ENCODE measurements at places on chromosomes 5 and 9.

GRCh38 chr5:134545070-134545868 is 19.8 kb downstream of the JADE2 start:
- no peak for DNase-seq

GRCh38 chr5:32172923-32173266 is 1.2 kb downstream of the GOLPH3 start:
- DNase-seq = no peak

- no peak for DNase-seq
Observed at GRCh38 chr5:68303038-68303738, 87.6 kb downstream of the PIK3R1 start.

GRCh38 chr9:122988920-122989621 is 44.4 kb upstream of the GPR21 start:
- no peak for DNase-seq

DNA sequence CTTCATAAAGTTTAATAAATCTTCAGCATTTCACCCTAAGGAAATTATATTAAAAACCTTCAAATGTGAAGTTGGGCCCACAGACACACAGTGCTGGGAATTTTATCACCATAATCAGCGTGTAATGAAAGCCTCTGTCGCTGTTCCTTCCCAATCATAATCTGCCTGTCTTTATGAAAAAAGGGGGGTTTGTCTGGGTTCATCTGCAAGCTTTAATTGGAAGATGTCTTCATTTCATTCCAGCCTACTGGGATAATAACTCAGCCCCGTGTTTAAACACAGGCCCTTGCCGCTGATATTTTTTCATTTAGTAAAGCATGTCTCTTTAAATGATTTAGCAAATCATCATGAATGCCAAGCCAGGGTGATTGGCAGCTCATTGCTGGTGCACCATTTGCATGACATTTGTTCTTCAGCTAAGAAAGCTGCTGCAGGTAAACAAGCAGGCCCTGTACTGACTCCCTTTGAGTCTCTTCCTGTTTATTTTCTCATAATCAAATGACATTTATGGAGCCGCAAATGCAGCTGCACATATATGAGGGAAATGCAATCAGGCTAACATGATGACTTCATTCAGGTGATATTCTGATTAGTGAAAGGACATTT is 362.9 kb upstream of the TLE4 start:
- DNase-seq = no peak

- no peak for DNase-seq
Observed at GRCh38 chr5:44885903-44886302, 77.2 kb downstream of the MRPS30 start.

DNA sequence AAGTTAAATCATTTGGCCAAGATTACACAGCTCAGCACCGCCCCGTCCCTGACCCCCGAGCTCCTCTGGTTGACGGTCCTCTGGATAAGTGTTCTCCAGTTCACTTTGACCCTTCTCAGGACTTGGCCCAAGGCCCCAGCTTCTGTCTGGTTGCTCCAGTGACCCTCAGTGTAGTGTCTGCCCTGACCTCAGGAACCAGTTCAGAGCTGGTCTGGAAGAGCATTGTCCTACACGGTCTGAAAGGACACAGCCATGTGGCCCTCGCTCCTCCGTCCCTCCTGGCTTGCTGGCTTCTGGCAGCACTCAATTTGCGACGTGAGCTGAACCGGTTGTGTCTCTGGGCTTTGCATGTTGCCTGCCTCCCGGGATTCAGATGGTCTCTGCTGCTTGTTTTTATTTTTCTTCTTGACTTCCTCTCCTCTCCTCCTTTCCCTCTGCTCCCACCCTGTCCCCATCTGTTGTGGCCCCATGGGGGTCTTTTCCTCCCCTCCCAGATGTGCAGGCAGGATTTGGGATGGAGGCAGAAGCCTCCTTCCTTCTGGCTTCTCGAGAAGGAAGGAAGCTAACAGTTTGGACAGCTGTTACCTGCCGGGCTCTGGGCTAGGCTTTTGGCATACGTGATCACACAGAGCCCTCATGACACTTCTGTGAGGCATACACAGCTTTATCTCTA is 72.0 kb downstream of the PPARGC1B start:
- DNase-seq = no peak

DNA sequence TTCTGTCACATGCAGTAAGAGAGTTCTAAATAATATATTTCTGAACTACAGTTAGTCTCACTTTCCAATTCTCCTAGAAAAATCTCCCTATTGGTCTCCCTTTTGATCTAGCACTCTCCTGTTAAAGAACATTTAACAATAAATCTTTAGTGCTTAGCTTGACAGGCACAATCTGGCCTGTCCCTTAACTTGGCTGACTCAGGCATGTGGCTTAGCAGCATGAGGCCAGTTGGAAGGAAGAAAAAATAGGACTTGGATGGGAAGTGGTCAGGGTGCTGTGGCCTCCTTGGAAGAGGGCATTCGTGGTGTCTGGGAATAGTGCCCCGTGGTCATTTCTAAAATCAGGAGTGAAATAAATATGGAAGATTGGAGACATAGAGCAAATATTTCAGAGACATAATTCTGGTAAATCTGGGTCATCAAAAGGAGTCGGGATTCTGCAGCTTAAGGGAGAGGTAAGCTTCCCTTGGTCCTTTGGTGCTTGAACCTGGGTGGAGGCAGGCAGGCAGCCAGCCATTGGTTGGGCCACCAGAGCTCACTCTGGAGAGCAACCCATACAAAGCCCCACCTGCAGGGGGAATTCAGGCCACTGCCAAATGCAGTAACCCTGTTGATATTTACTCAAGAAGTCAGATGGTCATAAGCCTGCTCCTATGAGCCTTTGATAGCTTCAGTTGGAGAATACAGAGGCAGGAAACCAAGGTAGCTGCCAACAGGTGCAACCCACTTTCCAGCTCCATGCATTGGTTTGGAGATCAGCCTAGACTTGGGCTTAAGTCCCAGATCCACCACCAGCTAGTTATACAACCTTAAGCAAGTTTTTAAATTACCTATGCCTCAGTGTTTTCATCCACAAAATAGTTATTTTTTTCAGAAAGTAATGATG is 28.8 kb upstream of the TLE4 start:
- DNase-seq = no peak

- DNase-seq = no peak
Observed at GRCh38 chr9:81052846-81053245, 636.5 kb downstream of the TLE1 start.

DNA sequence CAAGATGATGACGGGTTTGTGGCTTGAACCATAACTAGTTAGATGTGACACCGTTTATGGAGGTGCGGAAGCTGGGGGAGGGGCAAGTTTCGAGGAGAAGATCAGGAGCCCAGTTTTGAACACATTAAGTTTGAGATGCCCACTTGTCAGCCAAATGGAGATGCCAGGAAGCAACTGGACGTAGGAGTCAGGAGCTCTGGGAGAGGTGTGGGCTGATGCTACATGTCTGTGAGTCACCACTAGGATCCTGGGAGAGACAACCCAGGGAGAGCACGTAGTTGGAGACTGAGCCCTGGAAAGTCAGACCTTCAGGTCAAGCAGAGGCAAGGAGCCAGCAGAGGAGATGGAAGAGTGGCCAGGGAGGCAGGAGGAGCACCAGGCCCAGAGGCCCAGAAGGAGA is 48.8 kb upstream of the SLC25A51 start:
- DNase-seq = no peak

- no peak for DNase-seq
Observed at GRCh38 chr5:13536933-13537332, 407.6 kb downstream of the DNAH5 start.

GRCh38 chr5:10485142-10485795 is 43.6 kb downstream of the ROPN1L start:
- no peak for DNase-seq

DNA sequence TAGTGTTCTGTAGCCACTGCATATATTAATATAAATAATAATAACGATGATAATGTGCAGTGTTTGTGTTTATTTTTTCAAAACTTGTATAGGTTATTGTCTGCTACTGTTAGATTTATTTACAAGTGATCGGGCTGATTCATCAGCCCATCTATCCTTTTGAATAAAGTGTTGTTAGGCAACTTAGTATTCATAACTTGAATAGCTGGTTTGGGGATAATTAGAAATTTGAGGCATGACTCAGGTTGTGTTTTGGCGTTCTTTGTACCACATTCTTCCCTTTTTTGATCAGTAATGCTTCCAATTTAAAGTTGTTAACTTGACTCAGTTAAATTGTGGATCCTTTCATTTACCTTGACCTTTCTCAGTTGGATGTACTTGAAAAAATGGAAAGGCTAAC is 69.7 kb downstream of the FOCAD start:
- no peak for DNase-seq

GRCh38 chr9:130217838-130218237 is 45.6 kb downstream of the NCS1 start:
- no peak for DNase-seq

GRCh38 chr5:3584724-3585531 is 10.7 kb upstream of the IRX1 start:
- DNase-seq = no peak

DNA sequence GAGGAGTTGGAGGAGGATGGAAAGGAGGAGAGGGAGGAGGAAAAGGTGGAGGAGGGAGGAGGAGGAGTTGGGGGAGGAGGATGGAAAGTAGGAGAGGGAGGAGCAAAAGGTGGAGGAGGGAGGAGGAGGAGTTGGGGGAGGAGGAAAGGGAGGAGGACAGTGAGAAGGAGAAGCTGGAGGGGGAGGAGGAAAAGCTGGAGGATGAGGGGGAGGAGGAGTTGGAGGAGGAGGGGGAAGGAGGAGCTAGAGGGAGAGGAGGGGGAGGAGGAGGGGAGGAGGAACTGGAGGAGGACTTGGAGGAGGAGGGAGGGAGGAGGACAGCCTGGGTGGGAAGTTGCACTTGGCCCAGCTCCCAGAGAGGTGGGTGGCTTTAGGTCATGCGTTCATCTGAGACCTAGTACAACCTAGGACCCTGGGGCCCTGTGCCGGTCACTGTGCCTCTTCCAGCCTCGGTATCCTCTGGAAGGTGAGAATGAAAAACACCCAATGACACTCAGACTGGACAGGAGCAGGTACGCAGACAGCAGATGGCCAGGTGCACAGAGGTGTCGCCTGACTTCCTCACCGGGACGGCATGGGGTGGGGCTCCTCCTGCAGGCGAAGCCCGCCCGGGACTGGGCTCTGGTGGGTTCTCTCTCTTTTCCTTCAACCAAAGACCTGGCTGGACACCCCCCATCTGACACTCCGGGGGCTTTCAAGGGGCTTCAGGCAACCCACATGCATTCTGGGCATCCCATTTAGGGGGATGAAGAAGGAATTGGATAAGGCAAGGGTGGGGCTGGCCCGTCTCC is 12.2 kb upstream of the SLC2A6 start:
- no peak for DNase-seq

GRCh38 chr5:80041527-80041926 is 6.4 kb downstream of the THBS4 start:
- no peak for DNase-seq

DNA sequence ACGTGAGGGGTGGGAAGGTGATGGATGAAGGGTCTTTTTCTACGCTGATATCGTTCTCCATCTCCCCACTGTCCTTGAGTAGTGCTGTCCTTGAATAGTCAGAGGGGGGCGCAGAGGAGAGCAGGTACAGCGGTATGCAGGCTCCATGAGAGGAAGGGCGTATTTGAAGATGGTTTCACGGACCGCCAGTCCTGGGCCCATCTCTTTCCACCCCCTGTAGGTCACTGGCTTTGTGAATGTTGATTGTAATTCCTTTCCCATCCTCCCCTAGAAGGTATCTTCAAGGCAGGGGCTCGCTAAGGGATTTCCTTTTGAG is 40.8 kb upstream of the DAB2IP start:
- DNase-seq = no peak

GRCh38 chr5:64163746-64164145 is 1.9 kb upstream of the RNF180 start:
- no peak for DNase-seq

GRCh38 chr9:136231478-136232297 is 13.9 kb downstream of the QSOX2 start:
- no peak for DNase-seq
